ENCODE measurements at places on chromosomes 1 and 21.

GRCh38 chr1:10841118-10841517 is 44.7 kb upstream of the CASZ1 start:
- no peak for DNase-seq

- DNase-seq: no peak
Observed at GRCh38 chr1:66372522-66373101, 161.3 kb upstream of the SGIP1 start.

- DNase-seq: no peak
Observed at GRCh38 chr1:153546796-153547559, 1.4 kb upstream of the S100A4 start.

DNA sequence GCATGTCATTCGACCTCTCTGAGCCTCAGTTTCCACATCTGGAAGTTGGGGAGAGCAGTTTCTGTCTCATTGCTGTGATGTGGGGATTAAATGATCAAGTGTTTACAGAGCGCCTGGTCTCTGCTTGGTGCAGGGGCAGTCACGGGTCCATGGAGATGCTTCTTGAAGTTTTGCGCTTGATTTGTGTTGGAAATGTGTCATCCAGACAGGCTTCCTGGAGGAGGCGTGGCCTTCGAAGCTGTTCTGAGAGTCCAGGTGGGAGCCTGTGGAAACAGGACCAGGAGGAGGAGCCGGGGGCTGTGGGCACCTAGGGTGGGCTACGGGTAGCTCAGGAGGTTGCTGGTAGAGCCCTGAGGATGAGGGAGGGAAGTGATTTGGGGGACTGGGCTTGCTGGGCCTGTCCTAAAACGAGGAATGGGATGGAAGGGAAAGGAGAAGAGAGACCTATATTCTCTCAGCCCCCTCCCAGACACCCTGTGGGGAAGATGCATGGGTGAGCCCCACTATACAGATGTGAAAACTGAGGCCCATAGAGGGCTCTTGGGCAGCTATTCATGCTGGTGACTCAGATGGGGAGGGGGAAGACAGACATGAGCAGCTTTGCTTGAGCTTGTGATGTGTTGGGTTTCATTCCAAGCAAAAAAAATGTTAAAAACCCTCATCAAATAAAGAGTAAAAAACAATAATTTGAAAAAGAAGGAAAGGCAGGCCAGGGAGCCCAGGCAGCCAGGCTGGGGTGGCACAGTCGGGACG is 107.2 kb upstream of the WNT4 start:
- no peak for DNase-seq

GRCh38 chr1:113912594-113913311 is 7.6 kb downstream of the DCLRE1B start:
- no peak for DNase-seq

DNA sequence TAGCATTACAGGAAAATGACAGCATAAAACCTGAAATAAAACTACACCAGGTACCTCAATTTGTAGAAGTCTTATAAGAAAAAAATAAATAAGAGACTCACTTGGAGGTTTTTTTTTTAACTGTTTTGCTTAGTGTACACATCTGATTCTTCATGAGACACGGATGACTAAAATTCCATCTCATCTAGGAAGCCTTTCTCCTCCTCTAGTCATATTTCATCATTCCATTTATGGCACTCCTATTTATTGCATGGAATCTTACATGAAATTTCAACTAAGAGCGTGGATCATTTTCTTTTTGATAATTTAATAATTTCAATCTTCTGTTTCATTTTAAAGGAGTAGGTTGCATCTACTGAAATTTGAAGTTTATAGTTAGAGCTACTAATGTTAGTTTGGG is 1.6 kb upstream of the PTGS2 start:
- DNase-seq: no peak

- no peak for DNase-seq
Observed at GRCh38 chr1:23420778-23421177, 3.8 kb downstream of the TCEA3 start.

GRCh38 chr21:32713726-32714125 is 14.1 kb downstream of the SYNJ1 start:
- DNase-seq: no peak
